ENCODE measurements at places on chromosomes 6 and 20. TPM values are rescaled to one million over a fixed set of nuclear protein-coding genes. Genes with fewer than 3 reads are reported as not detected.

GRCh38 chr6:43339168-43339567 lies 30.3 kb downstream of the ZNF318 start:
- DNase-seq = no peak

DNA sequence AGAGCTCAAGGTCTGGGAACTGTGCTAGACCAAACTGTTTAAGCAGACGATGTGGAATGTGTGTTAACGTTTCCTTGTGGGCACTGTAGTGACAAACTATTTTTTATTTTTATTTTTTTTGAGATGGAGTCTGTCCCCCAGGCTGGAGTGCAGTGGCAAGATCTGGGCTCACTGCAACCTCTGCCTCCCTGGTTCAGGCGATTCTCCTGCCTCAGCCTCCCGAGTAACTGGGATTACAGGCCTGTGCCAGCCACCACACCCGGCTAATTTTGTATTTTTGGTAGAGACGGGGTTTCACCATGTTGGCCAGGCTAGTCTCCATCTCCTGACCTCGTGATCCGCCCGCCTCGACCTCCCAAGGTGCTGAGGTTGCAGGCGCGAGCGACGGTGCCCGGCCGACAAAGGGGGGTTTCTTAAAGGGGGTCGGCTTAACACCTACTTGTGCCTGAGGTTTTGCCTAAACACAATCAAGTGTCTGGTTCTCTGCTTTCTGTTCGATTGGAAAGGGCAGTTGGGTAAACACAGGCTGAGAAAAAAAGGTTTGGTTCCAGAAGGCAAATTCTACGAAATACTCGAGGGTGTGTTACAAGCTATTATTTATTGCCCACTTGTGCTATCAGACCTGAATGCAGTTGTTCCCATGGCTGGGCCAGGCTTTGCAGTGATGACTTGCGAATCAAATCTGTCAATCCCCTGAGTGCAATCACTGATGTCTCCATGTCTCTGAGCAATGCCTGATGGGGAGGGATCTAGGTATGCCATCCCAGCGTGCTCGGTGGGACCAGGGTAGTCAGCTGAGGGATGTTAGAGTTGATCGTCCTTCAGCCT lies 1.3 kb downstream of the NOP56 start:
- DNase-seq = no peak

DNA sequence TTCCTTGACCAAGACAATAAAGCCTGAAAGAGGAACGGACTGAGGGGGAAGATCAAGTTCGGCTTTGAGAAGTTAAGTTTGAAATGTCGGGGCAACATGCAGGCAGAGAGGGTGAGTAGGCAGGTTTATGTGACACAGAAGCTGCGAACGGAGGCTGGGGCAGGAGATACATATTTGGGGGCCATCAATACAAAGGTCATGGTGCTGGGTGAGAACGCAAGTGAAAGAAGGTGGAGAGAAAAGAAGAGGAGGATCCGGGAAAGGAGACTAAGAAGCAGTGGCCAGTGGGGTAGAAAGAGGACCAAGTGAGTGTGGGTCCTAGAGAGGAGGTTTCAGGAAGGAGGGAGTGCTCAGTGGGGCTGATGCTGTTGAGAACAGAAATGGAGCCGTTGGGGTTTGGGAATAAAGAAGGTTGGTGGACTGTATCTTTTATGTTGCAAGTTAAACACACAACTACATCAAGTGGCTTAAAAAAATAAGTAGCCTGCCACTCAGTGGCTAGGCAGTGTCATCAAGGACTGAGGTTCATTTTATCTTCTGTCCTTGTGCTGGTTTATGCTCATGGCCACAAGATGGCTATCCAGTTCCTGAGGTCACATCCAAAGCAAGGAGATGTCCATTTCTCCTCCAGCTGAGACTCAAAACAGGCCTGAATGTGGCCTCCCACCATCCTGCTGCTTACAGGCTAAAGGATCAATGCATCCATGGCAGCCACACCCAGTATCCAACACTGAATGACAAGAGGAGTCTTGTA lies 1.7 kb upstream of the BLCAP start:
- no peak for DNase-seq

GRCh38 chr6:80642452-80642851 lies 536.0 kb downstream of the BCKDHB start:
- DNase-seq = peak; percentile 17

DNA sequence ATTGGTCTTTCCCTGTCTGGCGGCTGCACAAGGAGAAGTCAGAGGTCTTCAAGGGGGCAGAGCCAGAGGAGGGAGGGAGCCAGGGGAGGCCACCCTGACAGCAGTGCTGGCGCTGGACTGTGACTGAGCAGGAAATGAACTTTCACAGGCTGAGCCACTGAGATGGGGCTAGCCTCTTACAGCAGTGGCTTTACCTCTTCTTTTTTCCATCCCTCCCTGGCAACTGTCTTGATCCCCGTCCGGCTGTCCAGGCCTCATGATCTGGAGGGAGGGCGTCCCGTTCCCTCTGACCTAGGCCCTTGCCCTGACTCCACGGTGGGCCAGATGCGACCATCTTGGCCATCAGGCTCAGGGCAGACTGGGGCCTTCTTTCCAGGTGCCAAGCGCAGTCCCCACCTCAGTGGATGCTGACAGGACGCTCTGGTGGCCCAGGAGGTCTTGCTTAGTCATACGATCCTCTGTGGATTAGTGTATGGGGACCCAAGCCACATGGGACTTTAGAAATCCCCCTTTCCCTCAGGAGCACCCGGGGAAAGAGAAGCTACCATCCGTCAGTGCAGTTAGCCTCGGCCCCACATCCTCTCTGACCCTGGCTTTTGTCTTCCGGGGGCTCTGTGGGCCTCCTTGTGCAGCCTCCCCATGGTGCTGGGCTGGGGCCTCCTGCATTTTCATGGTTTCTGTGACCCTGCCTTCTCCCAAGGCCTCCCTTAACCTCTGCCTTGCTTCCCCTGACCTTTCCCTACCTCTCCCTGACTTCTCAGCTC lies 57.4 kb upstream of the CCDC167 start:
- no peak for DNase-seq

DNA sequence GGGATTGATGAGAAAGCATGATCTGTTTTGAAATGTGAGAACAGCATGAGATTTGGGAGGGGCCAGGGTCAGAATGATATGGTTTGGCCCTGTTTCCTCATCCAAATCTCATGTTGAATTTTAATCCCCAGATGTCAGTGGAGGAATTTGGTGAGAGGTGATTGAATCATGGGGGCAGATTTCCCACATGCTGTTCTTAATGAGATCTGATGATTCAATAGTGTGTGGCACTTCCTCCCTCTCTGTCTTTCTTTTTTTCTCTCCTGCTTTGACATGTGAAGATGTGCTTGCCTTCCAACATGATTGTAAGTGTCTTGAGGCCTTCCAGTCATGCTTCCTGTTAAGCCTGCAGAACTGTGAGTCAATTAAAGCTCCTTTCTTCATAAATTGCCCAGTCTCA lies 1060.3 kb upstream of the CITED2 start:
- DNase-seq = no peak

- no peak for DNase-seq
Observed at GRCh38 chr6:110738899-110739365, 76.3 kb downstream of the CDK19 start.

- no peak for DNase-seq
Observed at GRCh38 chr6:53056273-53056672, 8.9 kb upstream of the FBXO9 start.

GRCh38 chr6:13404228-13404891 lies 76.0 kb upstream of the TBC1D7 start:
- DNase-seq = peak; percentile 56

The GPR6 gene
- not detected for total RNA-seq
